ENCODE measurements at places on chromosomes 11 and 22.

GRCh38 chr11:96316869-96317268 is 26.1 kb downstream of the MAML2 start:
- DNase-seq = no peak

DNA sequence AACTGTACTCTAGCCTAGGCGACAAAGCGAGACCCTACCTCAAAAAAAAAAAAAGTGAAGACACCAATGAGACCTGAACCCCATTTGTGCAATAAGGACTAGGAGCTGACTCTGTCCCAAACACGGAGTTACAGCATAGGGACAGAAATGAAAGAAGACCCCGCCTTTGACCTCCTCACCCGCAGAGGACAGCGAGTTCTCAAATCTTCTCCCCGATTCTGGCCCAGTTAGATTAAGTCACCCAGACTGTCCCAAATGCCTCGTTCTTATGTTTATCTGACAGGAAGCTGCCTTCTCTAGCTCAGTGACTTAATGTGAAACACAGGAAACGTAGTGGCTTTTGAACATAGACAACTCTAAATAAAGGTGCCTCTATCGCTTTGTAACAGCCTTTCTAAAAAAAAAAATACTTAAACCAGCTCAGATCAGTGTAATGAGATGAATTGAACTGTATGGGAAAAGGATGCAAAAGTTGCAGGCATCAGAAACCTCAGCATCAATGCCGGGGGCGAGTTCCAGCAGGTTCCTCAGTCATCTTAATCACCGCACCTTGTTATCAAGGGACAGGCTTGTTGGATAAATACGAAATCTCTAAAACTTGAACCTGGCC is 10.6 kb downstream of the MYH9 start:
- no peak for DNase-seq

GRCh38 chr11:80635178-80635577 is 1194.3 kb upstream of the TENM4 start:
- no peak for DNase-seq

DNA sequence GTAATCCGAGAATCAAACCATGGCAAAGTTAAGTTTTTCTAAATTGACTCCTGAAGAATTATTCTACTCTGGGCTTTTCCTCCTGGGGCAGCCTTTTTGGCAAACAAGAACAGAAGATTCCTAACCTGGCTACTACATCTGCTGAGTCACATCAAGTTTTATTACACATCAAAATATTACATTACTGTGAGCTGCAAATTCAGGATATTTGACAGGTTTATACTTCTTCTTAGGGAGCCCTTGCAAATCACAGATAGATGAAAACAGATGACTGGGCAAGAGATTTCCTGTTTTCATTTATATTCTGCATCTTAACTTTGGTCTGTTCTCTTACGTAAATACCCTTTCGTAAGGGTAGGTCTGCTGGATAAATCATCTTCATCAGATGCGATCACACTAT is 23.6 kb downstream of the XRRA1 start:
- no peak for DNase-seq

DNA sequence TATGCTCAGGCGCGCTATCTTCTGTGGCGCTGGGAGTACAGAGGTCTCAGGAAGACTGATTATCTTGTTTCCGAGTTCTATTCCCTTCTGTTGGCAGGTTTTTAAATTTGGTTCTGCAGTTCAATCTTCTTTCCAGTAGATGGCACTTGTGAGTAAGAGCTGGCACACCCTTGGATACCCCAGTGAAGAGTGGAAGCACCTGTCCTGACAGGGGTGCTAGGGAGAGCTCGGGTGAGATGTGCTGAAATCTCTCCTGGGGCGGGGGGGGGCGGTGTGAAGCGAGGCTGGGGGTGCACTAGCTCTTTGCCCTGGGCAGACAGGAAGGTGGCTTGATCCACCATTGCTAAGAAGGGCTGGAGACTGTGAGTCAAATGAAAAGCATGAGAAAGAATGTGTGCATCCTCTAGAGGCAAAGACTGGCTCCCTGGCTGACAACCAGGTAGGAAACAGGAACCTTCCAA is 679.9 kb upstream of the CCDC179 start:
- DNase-seq = no peak

- DNase-seq = no peak
Observed at GRCh38 chr11:123233280-123233974, 38.4 kb upstream of the CLMP start.

- DNase-seq = no peak
Observed at GRCh38 chr11:76044750-76045320, 161.5 kb downstream of the WNT11 start.

GRCh38 chr11:31958076-31958735 is 132.7 kb upstream of the RCN1 start:
- DNase-seq = peak; percentile 18

DNA sequence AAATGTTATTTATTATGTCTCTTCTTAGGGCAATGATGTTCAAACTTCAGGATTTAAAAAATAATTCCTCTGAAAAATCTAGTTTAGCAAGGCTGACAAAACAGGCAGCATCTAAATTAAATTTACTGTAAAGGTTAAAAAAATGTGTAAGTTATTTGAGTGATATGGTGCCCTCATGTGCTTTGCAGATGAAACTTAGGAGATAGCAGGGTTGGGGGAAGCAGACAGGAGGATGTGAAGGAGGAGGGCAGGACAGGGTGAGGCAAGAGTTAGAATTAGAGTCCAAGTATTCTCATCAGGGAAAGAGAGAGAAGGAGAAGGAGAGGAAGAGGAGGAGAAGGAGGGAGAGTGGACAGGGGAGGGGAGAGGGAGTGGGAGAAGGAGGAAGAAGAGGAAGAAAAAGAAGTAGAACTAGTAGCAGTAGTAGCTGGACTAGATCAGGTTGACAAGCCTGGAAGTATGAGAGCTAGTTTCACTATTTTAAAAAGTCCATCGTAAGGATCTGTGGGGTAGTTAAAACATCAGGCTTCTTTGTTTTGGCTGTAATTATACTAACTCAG is 141.2 kb upstream of the SESN3 start:
- no peak for DNase-seq

- no peak for DNase-seq
Observed at GRCh38 chr11:35262056-35262455, 123.1 kb downstream of the CD44 start.

GRCh38 chr11:107969219-107969618 is 39.5 kb upstream of the CUL5 start:
- no peak for DNase-seq

- DNase-seq = peak; percentile 81
Observed at GRCh38 chr11:46537537-46538295, 56.1 kb downstream of the AMBRA1 start.

DNA sequence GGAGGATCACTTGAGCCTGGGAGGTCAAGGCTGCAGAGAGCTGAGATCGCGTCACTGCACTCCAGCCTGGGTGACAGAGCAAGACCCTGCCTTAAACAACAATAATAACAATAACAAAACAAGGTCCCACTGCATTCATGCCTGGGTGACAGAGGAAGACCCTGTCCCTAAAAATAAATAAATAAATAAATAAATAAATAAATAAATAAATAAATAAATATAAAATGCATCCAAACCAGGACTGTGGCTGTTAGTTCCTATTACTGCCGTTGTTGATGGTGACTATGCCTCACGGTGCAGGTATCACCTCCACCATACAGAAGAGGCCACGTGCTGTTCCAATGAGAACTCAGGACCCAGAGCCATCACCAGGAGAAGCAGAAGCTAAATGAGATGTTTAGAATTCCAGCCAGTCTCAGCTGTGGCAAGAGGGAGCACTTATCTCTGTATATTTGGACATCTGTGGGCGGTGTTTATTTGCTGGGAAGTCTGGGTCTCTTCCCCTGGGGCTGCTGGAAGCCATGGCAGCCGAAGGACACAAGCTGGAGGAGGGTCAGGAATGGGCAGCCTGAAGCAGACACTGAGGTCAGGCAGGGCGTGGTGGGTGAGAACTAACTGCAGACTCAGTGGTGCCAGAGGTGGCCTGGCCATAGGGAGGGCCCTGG is 21.6 kb downstream of the C11orf86 start:
- DNase-seq = no peak

GRCh38 chr11:93646399-93646798 is 15.1 kb upstream of the CEP295 start:
- DNase-seq = no peak

- no peak for DNase-seq
Observed at GRCh38 chr11:11262171-11262920, 90.7 kb downstream of the CSNK2A3 start.

DNA sequence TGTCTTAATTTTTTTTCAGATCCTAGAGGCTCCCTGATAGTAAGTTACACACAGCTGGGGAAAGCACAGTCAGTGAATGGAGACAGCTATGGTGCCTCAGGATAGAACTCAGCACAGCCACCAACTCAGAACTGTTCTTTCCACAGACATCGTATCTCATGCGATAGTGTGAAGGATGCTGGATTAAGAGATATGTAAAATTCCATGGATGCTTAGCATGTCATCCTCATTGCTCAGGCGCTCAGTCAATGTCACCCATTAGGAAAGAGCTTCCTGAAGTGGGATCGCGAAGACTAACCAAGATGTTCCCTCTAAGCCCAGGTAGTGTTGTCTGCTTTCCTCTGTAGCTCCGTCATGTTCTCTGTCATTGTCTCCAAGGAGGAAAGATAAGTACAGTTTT is 1000.4 kb downstream of the OPCML start:
- DNase-seq = no peak

- peak; percentile 76 for DNase-seq
Observed at GRCh38 chr22:49046546-49047361, 780.9 kb downstream of the BRD1 start.

- DNase-seq = no peak
Observed at GRCh38 chr11:57116654-57117053, 65.1 kb upstream of the LRRC55 start.

All from NCI-H1436 (cell line).